Nucleus accumbens (tissue), 56 donors: ENCODE measurements at places on chromosomes 13 and 19.

DNA sequence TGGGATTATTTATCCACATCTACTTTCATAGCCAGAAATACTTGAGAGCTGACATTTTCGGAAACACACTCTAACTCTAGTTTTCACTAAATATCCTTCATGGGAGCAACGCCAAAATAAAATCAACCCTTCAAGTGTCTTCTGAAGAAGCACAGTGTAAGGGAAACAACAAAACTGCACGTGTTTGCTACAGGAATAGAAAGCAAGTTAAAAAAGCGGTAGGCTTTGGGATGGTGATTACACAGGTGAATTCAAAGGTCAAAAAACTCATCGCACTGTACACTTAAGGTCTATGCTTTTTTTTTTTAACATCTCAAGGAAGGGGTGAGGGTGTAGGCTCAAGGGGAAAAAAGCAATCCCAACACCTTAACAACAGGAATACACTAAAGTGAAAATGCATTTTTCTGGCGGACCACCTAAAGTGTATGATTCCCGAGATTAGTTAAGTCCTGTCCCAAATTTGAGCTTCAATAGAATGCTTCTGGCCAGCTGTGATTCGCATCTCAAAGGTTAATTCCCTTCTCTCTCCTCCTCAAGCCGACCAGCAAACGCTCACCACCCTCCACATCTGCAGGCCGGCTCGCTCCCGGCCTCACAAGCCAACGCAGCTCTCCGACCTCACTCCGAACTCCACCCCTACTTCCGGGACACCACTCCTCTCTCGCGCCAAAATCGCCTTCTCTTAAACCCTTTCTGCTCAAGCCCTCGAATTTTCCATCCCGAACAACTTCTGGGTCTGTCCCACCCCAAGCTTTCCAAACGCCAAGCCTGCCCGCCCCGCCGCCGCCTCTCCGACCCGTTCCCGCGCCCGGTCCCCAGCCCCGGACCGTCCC, 1.1 kb downstream of the ARGLU1 start:
- no peak for DNase-seq

DNA sequence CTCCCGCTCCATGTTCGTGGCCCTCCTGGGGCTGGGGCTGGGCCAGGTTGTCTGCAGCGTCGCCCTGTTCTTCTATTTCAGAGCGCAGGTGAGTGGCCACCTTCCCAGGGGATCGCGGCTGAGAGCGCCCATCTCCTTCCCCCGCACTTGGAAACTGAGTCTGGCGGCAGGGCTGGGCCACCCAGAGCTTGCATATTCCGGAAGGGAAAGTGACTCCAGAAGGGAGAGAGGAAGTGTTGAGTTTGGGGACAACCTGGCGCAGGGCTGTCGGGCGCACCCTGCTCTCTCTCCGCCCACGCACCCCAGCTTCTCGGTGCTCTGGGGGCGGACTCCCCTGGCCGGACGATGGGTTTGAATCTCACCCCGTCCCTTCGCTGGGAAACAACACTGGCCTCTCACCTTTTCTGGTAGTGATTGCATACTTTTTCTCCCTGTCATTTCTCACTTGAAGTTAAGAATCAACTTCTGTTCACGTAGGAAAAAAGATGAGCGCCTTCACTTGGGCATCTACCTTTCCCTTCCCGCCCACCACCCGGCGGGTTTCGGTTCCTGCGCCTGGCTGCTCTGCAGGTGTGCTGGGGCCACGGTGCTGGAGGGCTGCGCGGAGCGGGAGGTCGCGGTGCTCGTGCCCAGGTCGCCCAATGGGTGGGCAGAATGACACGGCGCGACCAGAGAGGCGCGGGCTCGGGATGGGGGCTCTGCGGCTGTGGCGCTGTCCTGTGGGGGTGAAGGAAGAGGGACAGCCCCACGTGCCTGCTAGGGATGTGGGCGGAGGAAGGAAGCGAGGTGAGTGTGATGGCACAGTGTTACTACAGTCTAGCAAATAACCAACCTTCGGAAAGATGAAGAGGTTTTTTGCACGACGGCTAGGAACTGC, 721 bp downstream of the TNFSF11 start:
- no peak for DNase-seq

- no peak for DNase-seq
These were observed 31.4 kb downstream of the NFIX start for GRCh38 chr19:13026462-13027370.

- no peak for DNase-seq
These were observed 19.2 kb upstream of the ERCC1 start for GRCh38 chr19:45442778-45443461.

GRCh38 chr19:38283271-38283670, 18.9 kb downstream of the SPINT2 start:
- no peak for DNase-seq

DNA sequence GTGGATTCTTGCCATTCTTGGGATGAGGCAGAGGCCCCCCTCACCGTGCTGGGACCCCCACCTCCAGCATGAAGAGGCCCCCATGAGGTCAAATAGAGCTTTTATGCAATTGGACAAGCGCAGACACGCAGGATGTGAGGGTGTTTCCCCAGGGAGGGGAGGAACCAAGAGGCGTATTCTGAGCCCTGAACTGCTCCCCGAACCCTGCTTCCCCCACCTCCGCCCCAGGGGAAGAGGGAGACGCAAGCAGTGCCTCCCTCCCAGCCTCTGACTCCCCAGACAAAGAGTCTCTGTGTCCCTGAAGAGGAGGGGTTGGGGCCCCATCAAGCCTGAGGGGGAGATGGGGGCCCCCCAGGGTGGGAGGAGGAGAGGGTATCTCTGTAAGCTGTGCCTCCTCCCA, 1.3 kb upstream of the RDH8 start:
- DNase-seq: no peak

GRCh38 chr13:48593536-48593935, 60.2 kb upstream of the CYSLTR2 start:
- DNase-seq: no peak

DNA sequence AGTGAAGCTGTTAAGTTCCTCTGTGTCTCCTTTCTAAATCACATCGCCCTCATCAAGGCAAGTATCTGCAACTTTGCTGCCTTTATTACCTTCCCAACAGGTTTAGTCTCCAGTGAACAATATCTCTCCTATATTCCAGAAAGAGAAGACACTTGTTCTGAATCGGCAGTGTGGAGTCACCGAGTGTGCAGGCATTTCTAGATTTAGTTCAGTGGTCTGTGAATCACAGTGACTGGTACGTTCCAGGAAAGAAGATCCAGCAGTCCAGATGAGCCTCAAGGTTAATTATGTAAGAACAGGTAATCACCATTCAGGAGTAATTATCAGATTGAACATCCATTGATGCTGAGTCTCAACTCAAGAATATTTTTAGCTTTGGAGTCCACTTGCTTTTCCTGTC, 497.0 kb downstream of the FOXO1 start:
- no peak for DNase-seq

- no peak for DNase-seq
These were observed 202.7 kb downstream of the SHISA2 start for GRCh38 chr13:25848812-25849745.

DNA sequence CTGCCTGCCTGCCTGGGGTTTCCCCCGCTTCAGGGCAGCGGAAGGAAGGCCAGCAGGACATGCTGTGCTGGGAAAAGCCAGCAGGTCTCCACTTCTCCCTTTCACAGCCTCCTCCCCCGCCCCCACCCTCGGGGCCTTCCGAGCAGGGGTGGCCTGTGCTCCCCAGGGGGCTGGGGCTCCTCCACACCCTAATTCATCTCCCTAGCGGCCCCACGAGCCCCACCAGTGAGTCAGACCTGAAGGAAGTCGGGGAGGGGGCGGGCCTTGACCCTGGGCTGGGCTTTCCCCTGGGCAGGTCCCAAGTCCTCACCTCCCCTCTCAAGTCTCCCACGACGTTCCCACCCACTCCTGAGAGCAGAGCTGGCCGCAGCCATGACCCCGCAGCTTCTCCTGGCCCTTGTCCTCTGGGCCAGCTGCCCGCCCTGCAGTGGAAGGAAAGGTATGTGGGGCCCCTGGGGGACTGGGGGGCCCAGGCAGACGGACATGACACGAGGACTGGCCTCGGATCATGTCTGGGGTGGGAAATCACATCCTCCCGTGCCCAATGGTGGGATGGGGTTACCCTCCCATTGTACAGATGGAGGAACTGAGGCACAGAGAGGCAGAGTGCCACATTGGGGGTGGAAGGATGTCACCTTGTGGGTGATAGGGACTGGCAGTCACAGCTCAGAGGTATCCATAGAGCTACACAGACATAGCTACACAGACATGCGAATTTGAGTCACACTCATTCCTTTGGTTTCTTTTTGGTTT, at the start of gene EBI3:
EBI3 (plus strand) TSS at position 345 of the 753 bp plus-strand sequence; CDS start at position 373, 28 bp downstream.
- no peak for DNase-seq

DNA sequence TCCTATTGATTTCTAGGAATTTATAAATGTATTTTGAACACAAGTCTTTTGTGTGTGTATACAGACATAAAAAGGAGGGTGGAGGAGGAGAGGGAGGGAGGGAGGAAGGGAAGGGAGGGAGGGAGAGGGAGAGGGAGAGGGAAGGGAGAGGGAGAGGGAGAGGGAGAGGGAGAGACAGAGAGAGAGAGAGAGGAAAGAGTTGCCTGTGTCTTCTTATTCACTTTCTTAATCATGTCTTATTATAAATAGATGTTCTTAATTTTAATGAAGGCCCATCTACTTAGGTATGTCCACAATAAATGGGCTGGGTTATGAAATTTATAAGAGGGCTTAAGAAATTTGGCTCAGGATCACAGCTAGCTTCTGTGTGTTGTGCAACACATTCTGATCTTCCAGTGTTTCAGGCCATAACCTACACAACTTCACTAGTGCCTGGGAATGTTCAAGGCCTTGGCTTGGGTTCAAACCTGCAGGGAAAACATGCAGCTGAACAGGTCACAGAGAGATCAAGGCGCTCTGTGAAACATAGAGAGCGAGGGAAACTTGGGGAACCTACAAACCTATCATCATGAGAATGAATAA, 39.3 kb downstream of the ZNF45 start:
- no peak for DNase-seq

- DNase-seq: no peak
These were observed 111.4 kb upstream of the FRY start for GRCh38 chr13:31919971-31920726.

- no peak for DNase-seq
These were observed 29.5 kb upstream of the KBTBD6 start for GRCh38 chr13:41162151-41162550.

DNA sequence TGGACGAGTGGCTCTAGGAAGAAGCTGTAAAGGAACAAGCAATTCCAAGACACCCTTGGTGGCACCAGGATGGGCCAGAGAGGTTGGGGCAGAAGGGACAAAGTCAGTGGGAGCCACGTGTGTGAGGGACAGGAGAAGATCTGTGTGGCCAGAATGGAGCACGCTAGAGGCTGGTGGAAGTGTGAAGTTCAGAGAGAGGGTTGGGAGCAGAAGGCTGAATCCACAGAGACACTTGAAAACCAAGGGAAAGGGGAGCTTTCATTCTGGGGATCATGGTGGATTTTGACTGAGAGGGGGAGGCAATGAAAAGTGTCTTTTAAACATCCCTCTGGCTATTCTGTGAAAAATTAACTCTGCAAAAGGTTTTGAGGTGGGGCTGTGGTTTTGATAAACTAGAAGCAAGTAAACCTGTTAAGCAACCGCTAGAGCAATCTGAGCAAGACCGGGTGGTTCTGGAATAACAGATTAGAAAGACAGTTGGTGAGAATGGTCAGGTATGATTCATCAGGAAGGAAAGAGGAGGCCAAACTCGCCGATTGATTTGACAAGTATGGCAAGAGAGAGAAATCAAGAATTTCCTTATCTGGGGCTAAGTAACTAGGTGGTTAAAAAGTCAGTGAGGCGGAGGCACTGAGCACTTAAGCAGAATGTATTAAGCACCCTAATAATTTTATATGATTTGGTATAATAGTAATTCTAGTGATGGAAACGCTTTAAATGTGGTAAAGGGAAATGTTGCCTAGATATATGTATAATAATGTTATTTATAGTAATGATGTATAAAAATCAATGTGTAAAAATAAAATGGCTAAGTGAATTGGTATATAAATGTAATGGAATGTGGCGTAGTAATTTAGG, 140.0 kb downstream of the MYO16 start:
- no peak for DNase-seq

DNA sequence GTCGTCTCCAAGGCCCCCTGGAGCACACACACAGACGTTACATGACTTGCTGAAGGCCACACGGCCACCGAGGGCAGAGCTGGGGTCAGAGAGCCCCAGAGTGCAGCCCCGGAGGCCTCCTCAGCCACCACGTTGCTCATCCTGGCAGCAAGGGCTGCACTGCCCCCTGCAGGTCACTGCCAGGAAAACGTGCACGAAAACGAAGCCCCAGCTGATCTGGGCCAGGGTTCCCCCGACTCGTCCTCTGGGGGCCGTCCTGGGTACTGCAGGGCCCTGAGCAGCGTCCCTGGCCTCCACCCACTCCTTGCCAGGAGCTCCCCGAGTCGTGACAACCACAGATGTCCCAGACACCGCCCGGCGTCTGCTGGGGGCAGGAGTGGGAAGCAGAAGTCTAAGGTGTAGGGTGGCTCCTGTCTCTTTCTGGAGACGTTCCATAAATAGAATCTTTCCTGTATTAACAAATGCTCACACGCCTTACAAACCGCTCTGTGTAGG, 3.4 kb downstream of the TPGS1 start:
- DNase-seq: peak; percentile 52

GRCh38 chr13:113152984-113153809, 5.3 kb upstream of the PROZ start:
- peak; percentile 57 for DNase-seq

DNA sequence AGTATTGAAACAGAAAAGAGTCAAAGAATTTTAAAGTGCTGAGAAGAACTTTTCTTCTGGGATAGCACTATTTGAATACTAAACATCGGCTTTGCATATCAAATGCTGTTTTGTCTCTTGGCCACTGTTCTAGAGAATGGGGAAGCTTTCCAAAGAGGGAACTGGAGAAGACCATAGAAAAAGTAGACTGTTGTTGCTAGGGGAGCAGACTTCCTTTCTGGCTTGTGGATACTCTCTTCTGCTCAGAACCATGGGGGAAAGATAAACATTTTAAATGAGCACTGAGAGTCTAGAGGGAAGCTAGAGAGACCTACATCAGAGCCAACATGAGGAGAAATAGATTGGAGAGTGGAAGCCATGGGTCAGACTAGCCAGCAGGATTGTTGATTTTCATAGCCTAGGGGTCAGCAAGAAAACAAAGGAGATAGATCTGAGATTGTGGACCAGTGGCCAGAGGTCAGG, 315.7 kb downstream of the KCTD12 start:
- no peak for DNase-seq

DNA sequence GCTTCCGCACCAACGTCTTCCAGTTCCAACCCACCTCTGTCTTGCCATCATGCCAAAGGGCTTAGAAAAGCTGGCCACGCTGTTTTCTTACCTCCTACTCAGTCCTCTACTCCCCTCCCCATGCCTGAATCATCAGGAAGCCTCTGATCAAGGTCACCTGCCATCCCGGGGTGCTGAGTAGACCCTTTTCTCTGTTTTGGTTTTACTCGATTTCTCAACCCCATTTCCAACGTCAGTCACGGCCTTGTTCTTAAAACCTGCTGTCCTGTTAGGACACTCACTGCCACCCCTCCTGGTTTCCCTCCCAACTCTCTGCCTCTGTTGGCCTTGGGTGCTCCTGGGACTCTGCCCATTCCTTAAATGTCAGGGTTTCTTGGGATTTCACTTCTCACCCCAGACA, 350.1 kb downstream of the FOXO1 start:
- DNase-seq: no peak

- no peak for DNase-seq
These were observed 2.9 kb upstream of the ZNF304 start for GRCh38 chr19:57348136-57348535.

GRCh38 chr19:7417671-7418324, 69.1 kb downstream of the ARHGEF18 start:
- no peak for DNase-seq
